ENCODE measurements at places on chromosomes 6 and 20. TPM values are rescaled to one million over a fixed set of nuclear protein-coding genes. Genes with fewer than 3 reads are reported as not detected.
A peak's percentile ranks its signal among the peaks of the same experiment; 100 is the strongest.

DNA sequence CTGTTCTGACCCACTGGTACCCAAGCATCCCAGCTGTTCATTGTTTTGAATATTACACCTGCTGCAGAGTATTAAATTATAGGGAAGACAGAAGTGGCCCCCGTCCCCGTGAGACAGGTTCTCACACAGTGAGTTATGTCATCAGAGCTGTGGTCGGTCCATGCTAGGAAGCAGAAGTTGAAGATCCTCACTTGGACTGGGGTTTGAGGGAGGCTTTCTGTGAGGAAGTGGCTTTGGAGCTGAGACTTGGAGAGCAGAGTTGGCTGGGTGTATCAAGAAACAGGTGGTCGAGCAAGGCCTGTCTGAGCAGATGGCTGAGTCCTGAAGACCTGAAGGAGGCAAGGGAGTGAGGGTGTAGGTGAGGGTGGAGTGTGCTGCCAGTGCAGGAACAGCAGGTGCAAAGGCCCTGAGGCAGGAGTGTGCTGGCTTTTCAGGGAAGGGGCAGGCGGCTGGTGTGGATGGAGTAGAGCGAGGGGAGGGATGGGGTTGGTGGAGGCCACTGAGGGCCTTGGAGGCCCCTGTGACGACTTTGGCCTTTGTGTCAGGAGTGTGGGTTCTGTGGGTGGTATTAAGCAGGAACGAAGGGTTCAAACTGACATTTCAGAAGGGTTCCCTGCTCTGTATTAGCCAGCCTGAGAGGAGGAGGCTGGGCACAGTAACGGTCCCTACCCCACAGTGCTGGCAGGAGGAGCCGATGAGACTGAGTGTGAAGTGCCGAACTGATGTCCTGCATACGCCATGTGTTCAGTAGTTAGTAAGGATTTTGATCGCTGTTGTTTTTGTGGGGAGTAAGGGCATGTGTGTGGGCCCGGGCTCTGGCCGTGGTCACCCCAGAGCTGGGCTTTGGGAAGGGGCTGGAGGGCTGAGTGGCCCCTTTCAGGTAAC is 11.8 kb downstream of the SRC start:
- H3K36me3 ChIP-seq = no peaks in the 10 kb centered on the region
- peaks cover 5% of the 10 kb centered on the region for H3K4me1 ChIP-seq
- no peaks in the 10 kb centered on the region for H3K27me3 ChIP-seq
- H3K27ac ChIP-seq = peak overlapping the region; percentile 55

DNA sequence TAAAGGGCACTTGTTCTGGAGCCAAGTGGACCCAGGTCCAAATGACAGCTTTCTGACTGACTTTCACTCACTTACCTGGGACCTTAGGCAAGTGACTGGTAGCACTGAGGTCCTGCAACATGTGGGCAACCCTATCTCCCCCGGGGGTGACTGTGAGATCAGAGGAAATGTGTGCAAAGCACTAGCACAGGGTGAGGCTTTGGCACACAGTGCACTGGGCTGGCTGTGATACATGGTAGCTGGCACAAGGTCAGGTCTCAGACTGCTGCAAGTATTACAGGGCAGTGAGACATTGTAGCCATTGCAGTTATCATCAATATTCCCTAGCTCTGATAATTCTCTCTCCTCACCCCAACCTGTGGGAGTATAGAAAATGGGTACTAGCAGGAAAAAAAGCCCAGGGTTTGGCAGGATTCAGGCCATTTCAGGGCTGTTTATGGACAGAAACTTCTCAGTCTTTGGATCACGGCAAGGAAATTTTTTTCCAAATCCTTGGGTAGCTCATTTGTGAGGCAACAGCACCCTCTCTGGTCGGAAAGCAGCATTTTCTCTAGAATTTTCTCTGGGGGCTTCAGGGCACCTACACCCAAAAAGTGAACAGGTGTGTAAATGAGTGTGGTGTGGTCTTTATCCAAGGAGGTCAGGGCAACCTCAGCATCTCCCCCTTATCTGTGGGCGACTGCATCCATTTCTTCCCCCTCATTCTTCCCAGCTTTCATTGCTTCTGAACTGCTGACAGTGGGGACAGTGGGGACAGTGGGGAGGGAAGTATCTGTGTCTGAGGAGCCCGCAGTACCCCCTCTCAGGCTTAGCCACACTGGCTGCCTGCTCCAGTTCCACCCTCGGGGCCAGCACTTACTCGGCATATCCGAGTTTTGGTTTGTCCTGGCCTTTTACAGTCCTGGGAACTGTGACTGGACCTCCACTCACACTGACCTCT is 148.7 kb upstream of the PHACTR3 start:
- no peaks in the 10 kb centered on the region for H3K4me1 ChIP-seq
- no peaks in the 10 kb centered on the region for H3K27me3 ChIP-seq
- H3K36me3 ChIP-seq = no peaks in the 10 kb centered on the region
- H3K4me3 ChIP-seq = no peak overlapping the region

- H3K4me1 ChIP-seq = no peaks in the 10 kb centered on the region
- DNase-seq = no peak
- H3K36me3 ChIP-seq = no peaks in the 10 kb centered on the region
- peak overlapping the region; percentile 58 for H3K4me3 ChIP-seq
- peaks cover 12% of the 10 kb centered on the region for H3K27me3 ChIP-seq
These were observed 84.2 kb downstream of the TRIM27 start for GRCh38 chr6:28839443-28840120.

- no peak for DNase-seq
- no peaks in the 10 kb centered on the region for H3K36me3 ChIP-seq
- no peaks in the 10 kb centered on the region for H3K4me1 ChIP-seq
- no peaks in the 10 kb centered on the region for H3K27me3 ChIP-seq
- H3K27ac ChIP-seq = no peak overlapping the region
These were observed 125.0 kb upstream of the RPS6KA2 start for GRCh38 chr6:166752097-166752496.

DNA sequence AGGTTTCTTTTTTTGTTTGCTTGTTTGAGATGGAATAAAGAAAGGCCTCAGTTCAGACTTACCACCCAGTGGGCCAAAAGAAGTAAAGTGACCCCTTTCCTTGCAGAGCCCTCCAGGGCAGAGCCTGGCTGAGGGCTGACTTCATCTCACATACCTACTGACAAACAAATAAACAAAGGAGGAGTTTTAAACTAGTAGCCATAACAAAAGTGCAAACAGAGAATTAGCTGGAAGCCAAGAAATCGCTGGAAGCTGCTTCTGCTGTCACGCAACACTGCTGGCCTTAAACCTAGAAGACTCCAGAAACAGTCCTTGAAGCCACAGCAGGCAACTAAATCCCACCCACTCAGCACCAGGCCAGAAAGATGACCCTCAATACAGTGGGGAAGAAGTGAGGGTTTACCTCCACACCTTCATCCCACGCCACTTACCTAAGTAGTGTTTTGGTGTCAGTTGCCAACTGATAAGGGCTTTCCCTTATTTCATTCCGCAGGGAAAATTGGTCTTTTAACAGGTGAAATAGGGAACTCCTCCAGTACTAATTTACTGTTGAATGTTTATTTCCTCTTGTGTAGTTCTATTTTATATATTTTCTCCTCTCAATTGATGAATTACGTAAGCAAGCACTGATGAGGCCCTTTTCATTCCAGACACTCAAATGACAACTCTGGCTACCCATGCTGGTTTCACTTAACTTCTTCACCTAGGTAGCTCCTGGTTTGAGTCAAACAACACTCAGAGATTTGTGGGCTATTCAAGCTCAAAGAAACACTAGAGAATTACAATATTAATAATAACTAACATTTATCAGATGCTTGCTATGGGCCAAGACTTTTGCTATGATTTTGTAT is 46.2 kb downstream of the EDN1 start:
- H3K4me3 ChIP-seq = no peak overlapping the region
- no peaks in the 10 kb centered on the region for H3K4me1 ChIP-seq
- H3K36me3 ChIP-seq = no peaks in the 10 kb centered on the region
- DNase-seq = no peak
- no peak overlapping the region for H3K27ac ChIP-seq
- no peaks in the 10 kb centered on the region for H3K27me3 ChIP-seq

DNA sequence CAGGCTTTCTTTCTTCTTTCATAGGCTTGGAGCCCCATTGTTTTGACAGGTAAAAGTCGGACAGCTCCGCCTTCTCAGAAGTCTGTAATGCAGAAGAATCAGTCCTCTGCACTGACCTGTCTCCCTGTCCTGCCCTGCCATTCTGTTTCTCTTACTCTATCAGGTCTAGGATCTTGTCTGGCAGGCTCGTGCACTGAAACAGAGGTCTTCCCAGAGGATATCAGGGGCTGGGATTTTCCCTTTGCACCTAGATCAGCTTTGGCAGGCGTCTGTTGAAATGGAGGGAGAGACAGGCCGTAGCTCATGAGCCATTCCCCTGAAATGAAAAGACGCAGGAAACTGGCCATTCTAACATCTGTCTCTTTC is 25.0 kb downstream of the KIF3B start:
- no peak for DNase-seq
- H3K4me3 ChIP-seq = no peak overlapping the region

- no peaks in the 10 kb centered on the region for H3K36me3 ChIP-seq
- H3K27me3 ChIP-seq = no peaks in the 10 kb centered on the region
- H3K4me3 ChIP-seq = no peak overlapping the region
- H3K27ac ChIP-seq = no peak overlapping the region
- no peaks in the 10 kb centered on the region for H3K4me1 ChIP-seq
- DNase-seq = no peak
These were observed 8.0 kb upstream of the KCNK16 start for GRCh38 chr6:39330476-39330875.

DNA sequence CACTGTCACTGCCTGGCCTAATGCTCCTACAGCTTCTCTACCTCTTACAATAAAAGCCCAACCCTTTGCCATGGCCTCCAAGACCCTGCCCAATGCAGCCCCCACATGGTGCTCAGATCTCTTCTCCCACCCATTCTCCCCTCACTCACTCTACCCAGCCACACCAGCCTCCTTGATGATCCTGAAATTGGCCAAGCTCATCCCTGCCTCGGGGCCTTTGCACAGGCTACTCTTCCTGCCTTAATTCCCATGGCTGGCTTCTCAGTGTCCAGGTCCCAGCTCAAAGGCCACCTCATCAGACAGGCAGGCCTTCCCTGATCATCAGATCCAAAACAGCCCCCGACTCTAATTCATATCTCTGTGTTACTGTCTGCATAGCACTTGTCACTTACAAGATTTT is 25.6 kb downstream of the PREX1 start:
- no peak overlapping the region for H3K27ac ChIP-seq
- no peak overlapping the region for H3K4me3 ChIP-seq
- no peaks in the 10 kb centered on the region for H3K36me3 ChIP-seq
- H3K4me1 ChIP-seq = no peaks in the 10 kb centered on the region

DNA sequence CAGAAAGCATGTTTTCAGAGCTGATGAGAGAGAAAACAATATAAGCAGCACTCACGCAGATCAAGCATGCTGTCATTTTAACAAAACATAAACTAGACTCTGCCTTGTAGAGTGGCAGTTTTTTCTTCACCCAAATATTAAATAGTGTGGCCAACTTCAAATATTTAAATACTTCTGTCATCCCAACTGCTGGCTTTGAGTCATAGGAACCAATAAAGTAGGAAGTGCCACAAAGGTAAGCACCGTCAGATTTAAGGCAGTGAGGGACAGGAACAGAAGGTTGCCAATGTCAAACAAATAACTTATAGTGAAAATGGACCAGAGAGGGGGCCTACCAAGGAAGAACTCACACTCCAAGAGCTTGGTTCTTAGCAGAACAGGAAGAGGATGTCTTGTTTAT is 222.2 kb downstream of the PKHD1 start:
- H3K4me3 ChIP-seq = no peak overlapping the region
- no peaks in the 10 kb centered on the region for H3K4me1 ChIP-seq
- H3K27ac ChIP-seq = no peak overlapping the region
- no peaks in the 10 kb centered on the region for H3K36me3 ChIP-seq

- no peaks in the 10 kb centered on the region for H3K4me1 ChIP-seq
- no peaks in the 10 kb centered on the region for H3K36me3 ChIP-seq
- no peaks in the 10 kb centered on the region for H3K27me3 ChIP-seq
- no peak overlapping the region for H3K27ac ChIP-seq
- DNase-seq = no peak
These were observed 46.1 kb downstream of the KIF13A start for GRCh38 chr6:17941318-17941717.

Gene SCAF8
- 28.7 TPM for total RNA-seq

Gene CST5
- total RNA-seq = not detected

Gene AIF1
- 8.2 TPM for total RNA-seq
